ENCODE measurements at places on chromosomes 6 and 20. TPM values are rescaled to one million over a fixed set of nuclear protein-coding genes. Genes with fewer than 3 reads are reported as not detected.

The MYCT1 gene
- total RNA-seq, result 133 TPM

The SNX3 gene
- total RNA-seq, result 274 TPM

The HMGCLL1 gene
- total RNA-seq, result not detected

The PTGIS gene
- 2.4 TPM for total RNA-seq

The BMP2 gene
- 15.6 TPM for total RNA-seq

The RNF144B gene
- 269 TPM for total RNA-seq

The ACSS1 gene
- 14.0 TPM for total RNA-seq

The PPIL4 gene
- 33.0 TPM for total RNA-seq

The PRICKLE4 gene
- total RNA-seq, result 1.5 TPM

The HLA-DQA2 gene
- total RNA-seq, result not detected

The SEMG1 gene
- total RNA-seq, result not detected

The E2F1 gene
- total RNA-seq, result 11.4 TPM

The CCN5 gene
- total RNA-seq, result not detected

The ZBTB2 gene
- 6.2 TPM for total RNA-seq

The PBOV1 gene
- not detected for total RNA-seq

The CD24 gene
- total RNA-seq, result 0.97 TPM

The ISM1 gene
- total RNA-seq, result not detected

The C6orf52 gene
- total RNA-seq, result 1.1 TPM

The DNAH8 gene
- total RNA-seq, result 0.76 TPM

The ANGPT4 gene
- total RNA-seq, result not detected

The CYP39A1 gene
- total RNA-seq, result 0.15 TPM

The C4A gene
- total RNA-seq, result 0.91 TPM

The FAM217B gene
- total RNA-seq, result 3.2 TPM

The MYO6 gene
- 23.9 TPM for total RNA-seq

The FIG4 gene
- 14.6 TPM for total RNA-seq

The MLIP gene
- 12.0 TPM for total RNA-seq

The LHFPL5 gene
- total RNA-seq, result not detected

The ELOVL4 gene
- total RNA-seq, result 2.3 TPM

The TNFRSF6B gene
- total RNA-seq, result 41.5 TPM

The HSD17B8 gene
- 12.3 TPM for total RNA-seq

The CARMIL1 gene
- total RNA-seq, result 3.8 TPM

The TMEM14C gene
- total RNA-seq, result 93.6 TPM

The CALHM6 gene
- total RNA-seq, result not detected
